AML-193 (cell line): ENCODE measurements at places on chromosomes 6 and 20.

- no peak for DNase-seq
These were observed 1.2 kb upstream of the ZSCAN31 start for GRCh38 chr6:28337121-28337520.

DNA sequence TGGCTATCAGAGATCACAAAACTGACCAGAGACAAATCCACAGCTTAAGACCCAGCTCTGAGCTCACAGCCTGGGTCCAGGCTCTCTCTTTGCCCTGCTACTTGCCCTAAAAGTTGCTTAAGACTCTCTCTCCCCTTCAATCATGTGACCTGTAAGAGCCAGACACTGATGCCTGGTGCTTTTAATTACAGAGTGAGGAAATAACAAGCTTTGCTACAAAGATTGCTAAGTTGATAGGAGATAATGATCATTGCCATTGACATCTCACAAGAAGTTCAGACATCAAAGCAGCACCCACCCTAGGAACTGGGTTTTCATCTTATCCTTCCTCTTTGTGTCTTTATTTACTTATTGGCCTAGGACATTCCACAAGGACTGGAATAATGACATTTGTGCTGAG lies 125.9 kb upstream of the CD93 start:
- peak; percentile 10 for DNase-seq

DNA sequence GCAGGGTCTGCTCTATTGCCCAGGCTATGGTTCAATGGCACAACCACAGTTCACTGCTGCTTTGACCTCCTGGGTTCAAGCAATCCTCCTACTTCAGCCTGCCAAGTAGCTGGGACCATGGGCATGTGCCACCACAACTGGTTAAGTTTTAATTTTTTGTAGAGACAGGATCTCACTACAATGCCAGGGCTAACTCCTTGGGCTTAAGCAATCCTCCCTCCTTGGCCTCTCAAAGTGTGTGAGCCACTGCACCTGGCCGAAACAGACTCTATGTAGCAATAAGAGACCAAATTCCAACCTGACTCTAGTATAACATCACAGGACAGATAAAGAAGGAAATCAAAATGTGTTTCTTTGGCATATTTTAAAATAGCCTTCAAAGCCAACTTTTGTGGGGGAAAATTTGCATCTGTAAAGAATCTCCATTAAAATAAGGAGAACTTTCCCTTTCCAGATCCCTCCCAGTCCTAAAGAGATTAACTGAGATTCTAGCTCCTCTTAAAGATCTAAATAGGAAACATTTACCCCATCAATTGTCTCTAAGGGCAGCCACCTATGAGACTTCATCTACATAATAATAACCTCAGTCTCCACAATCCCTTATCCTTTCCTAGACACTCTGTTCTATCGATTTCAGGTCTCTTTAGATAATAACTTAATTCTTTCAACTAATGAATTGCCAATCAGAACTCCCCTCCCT lies 94.7 kb upstream of the PLCB4 start:
- no peak for DNase-seq

- no peak for DNase-seq
These were observed 111.5 kb upstream of the CCN2 start for GRCh38 chr6:132062626-132063025.
